ENCODE measurements at places on chromosomes 5 and 9. TPM values are rescaled to one million over a fixed set of nuclear protein-coding genes. Genes with fewer than 3 reads are reported as not detected.

DNA sequence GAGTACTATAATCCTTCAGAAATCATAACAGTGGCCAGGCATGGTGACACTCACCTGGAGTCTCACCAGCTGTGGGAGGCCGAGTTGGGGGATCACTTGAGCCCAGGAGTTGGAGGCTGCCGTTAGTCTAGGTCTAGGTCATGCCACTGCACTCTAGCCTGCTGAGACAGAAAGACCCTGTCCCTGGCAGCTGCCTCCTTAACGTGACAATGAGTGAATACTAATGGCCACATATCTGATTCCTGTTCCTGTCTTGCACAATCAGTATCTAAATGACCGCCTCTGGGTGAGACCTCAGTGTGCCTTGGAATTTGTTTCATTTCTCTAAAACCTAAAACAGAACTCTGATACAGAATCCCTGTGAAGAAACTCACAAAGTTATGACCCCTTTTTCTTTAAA is 131.0 kb upstream of the DAB2 start:
- DNase-seq, result no peak

DNA sequence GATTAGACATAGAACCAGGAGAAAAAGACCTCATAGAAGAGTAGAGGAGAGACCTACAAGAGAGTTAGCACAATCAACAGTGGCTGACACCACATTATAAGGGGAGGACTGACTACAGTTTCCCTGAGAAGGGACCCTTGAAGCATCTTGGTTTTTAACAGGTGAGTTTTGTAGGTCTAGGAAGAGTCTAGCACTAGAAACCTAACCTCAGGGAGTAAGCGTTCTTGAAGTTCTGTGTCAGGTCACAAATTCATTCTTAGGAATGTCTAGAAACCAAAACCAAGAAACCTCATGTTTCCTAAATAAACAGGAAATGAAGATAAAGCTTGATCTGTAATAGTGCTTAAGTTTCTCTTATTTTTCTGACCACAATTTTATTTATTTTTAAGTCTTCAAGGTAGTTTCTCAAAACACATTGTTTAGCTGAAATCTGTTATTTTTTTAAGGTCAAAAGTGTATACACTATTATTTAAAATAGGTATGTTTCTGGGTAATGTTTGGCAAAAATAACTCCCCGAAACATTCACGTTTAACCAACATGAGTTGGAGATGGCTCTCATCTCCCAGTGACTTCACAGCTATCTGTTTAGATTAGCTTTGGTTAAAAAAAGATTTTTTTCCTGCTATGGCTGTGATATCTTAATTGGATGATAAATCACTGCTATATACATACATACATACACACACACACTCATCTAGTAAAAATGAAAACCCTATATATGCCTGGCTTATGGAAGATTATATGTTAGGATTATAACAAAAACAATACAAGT is 37.1 kb downstream of the MAP3K1 start:
- peak; percentile 65 for DNase-seq

The TRIM7 gene
- total RNA-seq, result 0.83 TPM

DNA sequence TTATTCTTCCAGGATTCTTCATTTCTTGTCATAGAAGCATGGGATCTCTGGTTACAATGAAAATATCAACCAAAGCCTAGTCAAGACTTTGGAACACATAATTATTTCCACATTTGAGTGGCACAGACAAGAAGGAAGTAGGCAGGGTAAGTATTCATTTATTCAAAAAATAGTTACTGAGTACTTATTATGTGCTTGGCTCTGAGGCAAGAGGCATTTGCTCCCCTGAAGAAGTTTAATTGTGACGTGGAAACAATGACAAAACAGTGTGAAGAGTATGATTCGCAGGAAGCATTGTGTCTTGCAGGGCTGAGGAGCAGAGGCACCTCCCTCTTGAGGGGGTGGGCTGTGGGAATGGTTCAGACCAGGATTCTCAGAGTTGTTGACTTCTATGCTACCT is 45.0 kb upstream of the TNFSF15 start:
- DNase-seq, result peak; percentile 11

GRCh38 chr9:19914044-19914443 is 125.2 kb upstream of the SLC24A2 start:
- no peak for DNase-seq

DNA sequence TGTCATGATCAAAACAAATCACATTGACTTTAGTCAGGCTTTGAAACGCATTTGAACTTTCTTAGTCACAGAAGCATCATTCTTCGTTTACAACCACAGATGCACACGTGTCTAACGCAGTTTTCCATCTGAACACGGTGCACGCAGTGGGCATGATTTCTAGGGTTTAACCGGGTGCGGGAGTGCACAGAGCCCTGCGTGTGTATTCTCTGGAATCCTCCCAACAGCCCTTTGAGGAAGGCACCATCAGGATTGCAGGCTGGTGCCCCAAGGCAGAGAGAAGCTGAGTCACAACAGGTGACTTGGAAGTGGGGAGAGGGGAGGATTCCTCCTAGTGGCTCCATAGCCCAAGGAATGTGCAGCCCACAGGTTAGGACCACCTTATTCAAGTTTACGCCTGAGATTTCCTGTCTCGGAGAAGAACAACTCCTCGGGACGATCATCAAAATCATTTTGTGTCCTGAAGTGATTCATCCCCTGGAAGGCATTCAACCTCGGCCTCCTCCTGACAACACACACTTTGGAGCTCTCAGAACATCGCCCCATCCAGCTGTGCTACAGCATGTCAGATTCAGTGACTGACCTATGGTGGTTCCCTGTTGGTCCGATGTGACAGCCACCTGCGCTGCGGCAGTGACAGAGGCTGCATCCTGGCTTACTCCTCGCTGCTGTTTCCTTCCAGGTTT is 13.1 kb downstream of the ROPN1L start:
- peak; percentile 83 for DNase-seq

- DNase-seq, result no peak
Observed at GRCh38 chr5:32933692-32934091, 222.6 kb downstream of the NPR3 start.

DNA sequence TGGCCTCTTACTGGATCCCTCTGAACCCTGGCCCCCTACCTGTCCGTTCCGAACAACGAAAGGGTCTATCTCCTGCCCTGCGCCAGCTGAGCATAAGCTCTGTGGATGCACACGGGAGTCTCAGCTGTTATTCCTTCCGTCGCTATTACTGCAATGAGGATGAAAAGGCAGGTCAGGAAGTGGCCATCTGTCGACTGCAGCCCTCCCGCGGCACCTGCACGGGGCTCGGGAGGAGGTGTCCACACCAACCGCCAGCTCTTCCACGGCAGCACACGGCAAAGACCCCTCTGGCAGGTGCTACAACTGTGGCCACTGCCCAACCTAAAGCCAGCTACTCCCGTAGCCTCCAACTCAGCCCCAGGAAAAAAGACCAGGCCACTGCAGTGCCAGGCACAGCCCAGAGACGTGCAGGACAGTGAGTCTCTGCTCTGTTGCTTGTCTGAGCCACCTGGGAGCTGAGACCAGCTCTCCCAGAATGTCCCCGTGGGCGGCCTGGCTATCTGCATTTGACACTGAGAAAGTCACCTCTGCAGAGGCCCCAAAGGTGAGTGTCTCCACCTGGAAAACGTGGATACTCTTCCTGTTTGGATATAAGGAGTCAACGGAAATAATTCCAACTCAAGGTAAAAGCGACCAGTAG is 19.1 kb downstream of the CAMSAP1 start:
- DNase-seq, result no peak

The ATG10 gene
- total RNA-seq, result 8.1 TPM

GRCh38 chr9:112774006-112774996 is 23.7 kb downstream of the SNX30 start:
- no peak for DNase-seq

The EPB41L4B gene
- total RNA-seq, result 0.54 TPM

GRCh38 chr5:100430268-100431195 is 104.6 kb upstream of the FAM174A start:
- peak; percentile 30 for DNase-seq

GRCh38 chr9:118058227-118058626 is 354.0 kb downstream of the TLR4 start:
- no peak for DNase-seq

The HSPB3 gene
- 0.54 TPM for total RNA-seq

The PCDHA8 gene
- under 0.01 TPM for total RNA-seq

DNA sequence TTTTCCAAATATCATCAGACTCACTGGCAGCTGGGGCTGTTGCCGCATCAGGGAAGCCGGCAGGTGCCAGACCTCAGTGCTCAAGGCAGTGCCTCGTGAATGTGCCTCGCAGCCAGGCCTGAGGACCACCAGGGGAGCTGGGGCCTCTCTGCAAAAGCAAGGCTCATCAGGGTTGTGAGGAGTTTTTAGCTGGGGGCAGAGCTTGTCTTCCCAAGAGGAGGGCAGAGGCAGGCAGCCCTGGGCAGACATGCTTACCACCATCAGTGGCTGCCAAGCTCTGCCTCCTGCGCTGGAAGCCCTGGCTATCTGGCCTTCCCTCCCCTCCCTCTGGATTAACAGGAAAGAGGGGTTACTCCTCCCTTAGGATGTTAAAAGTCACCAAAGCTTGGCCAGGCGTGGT is 8.8 kb upstream of the TBC1D9B start:
- no peak for DNase-seq

The VCAN gene
- 158 TPM for total RNA-seq

The CCNJL gene
- 2.0 TPM for total RNA-seq

GRCh38 chr5:126852091-126852571 is 75.2 kb downstream of the LMNB1 start:
- peak; percentile 17 for DNase-seq

The NEURL1B gene
- total RNA-seq, result 1.8 TPM
